ENCODE measurements at places on chromosomes 5 and 9.

- no peak for DNase-seq
These were observed 19.1 kb downstream of the EXOC3 start for GRCh38 chr5:462051-462481.

- no peak for DNase-seq
These were observed 48.4 kb downstream of the SPOCK1 start for GRCh38 chr5:137450759-137451158.

- DNase-seq, result no peak
These were observed 115.5 kb upstream of the DMRT1 start for GRCh38 chr9:726005-726404.

DNA sequence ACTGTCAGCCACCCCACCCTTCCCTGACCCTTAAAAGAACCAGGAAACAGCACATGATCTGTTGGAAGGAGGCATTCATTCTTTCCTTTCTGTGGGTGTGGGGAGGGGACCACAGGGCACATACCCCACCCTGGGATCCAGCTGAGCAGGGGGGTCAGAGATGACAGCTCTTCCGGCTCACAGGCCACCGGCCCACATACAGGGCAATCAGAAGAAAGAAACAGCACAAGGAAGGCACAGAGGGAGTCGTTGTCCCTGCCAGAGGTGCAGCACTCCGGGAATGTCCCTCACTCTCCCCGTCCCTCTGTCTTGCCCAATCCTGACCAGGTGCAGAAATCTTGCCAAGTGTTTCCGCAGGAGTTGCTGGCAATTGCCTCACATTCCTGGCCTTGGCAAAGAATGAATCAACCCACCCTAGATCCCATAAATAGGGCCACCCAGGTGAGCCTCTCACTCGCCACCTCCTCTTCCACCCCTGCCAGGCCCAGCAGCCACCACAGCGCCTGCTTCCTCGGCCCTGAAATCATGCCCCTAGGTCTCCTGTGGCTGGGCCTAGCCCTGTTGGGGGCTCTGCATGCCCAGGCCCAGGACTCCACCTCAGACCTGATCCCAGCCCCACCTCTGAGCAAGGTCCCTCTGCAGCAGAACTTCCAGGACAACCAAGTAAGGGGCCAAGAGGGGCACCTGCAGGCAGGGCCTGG lies at the start of gene LCN2:
TSS of gene LCN2 (plus strand) at position 453 of the 701 bp plus-strand sequence. CDS start at position 526, 73 bp downstream.
- DNase-seq, result no peak

DNA sequence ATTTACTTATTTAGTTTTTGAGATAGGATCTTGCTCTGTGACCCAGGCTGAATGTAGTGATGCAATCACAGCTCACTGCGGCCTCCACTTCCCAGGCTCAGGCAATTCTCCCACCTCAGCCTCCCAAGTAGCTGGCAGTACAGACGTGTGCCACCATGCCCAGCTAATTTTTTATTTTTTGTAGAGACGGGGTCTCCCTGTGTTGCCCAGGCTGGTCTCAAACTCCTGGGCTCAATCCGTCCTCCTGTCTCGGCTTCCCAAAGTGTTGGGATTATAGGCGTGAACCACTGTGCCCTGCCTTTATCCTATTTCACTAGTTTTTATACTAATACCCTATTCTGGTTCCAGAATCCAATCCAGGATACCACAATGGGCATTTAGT lies 6.8 kb downstream of the RPS14 start:
- DNase-seq, result no peak

DNA sequence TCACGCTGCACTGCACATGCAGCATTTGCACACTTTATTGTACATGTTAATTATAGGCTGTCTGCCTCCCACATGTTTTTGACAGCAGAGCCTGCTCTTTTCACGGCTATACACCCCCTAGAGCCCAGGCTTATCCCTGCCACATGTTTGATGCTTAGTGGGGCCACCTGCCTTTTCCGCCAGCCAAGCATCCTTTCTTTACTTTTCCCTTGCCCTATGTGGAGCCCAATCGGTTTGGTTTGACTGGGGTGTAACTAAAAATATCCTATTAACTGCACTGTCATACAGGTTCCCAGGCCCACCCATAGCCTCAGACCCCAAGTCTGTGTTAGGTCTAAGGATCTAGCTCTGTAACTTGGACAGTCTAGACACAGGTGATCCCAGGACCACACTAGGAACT lies 18.9 kb upstream of the S1PR3 start:
- no peak for DNase-seq

- DNase-seq, result no peak
These were observed 7.2 kb downstream of the ANKHD1 start for GRCh38 chr5:140408750-140409241.

DNA sequence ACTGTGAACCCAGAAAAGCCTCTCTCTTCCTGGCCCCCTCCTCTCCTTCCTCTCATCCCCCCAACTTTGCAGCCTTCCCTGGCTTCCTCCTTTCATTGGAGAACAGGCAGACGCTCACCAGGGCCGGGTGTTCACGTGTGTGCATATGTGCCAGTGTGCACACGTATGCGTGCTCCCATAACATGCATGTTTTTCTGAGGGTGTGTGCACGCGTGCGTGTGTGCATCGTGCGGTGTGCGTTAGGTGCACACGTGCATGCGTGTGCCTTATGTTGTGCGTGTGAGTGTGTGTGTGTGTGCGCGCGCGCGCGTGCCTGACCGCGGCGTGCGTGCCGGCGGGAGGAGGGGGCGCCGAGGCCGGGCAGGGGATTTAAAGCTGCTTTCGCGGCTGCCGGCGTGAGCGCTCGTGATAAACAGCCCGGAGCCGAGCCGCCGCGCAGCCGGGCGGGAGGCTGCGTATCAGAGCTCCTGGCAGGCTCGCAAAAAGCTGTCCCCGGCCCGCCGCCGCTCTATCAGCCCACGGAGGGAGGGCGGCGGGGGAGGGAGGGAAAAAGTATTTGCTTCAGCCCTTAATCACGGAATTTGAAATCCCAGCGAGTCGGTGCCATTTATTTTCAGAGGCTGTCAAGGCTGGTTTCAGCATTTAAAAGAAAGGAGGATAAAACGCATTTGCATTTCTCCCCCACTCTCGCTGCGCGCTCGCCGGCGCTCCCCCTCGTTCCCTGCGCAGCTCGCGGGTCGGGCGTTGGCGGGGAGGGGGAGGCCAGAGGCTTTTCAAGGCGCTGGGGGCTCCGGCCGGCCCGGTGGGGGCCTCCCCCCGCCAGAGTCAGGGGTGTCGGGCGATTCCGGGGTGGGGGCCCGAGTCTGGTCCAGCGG lies 183.9 kb downstream of the C9orf50 start:
- no peak for DNase-seq

DNA sequence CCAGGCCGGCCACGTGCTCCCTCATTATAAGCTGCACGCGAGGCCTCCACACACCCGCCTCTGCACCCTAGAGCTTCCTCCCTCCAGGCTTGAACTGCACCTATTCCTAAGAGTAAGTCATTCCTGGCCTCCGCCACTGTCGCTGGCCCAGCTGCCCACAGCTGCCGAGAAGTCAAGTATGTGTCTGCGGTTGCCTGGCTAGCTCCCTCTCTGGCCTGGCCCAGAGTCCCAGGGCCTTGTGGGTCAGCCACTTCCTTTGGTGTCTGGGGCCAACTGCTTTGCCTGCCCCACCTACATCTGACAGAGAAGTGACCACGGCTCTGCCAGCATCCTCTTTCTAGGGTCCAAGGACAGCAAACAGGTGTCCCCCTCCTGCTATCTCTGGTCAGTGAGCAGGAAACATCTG lies 18.3 kb downstream of the ABO start:
- DNase-seq, result no peak

DNA sequence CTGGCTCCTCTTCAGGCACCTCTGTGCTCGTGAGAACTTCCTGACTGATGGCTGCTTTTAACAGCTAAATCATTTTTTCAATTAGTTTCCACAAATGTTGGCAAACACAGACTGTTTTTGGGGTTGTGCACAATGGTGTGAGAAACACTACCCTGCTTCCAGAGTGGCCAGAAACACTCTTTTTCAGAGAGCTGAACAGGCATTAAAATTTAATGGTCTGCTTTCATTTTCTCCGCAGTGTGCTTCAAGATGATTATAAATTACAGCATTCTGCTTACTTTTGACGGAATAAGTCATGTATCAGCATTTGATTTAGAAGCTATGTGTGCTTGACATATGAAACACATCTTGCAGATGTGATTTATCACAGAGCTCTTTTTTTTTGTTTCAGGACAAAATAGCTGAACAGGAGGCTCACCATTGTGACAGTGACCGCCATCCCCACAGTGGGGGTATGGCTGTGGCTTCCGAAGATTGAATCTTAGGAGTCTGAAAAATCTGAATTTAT lies 454.5 kb upstream of the ZNF608 start:
- DNase-seq, result no peak

- DNase-seq, result no peak
These were observed 570.6 kb upstream of the CLINT1 start for GRCh38 chr5:158429564-158429963.

DNA sequence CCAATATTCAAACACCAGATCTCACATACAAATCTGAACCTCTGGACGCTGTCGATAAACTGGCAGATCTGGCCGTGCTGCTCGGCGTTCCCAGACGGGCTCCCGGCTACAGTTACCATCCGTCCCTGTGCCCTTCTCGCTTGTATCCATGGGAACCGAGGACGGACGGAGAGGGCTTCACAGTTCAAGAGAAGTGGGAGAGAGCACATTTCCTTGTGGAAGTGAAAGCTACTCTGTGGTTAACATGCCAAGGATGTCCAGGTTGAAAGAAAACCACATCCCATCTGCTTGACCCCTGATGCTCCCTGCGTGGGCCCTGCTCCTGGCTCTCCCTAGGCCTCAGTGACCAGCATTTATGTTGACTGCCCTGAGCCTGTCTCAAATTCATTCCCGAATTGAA lies 6.3 kb upstream of the DBN1 start:
- DNase-seq, result no peak

GRCh38 chr5:42059291-42059690 lies 134.2 kb downstream of the FBXO4 start:
- no peak for DNase-seq

DNA sequence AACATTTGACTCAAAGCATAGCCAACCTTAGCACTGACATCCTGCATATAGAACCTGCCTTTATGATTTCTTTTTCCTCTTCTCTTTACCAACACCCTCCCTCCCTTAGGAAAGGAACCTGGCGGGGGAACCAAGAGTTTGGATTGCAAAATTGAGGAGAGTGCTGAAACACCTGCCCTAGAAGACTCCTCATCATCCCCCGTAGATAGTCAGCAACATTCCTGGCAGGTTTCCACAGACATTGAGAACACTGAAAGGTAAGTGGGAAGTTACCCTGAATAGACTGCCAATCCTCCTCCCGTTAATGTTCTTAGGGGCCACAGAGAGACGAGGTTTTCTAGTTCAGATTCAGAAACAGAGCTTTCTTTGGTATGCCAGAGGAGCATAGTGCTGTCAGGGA lies 88.8 kb downstream of the RGS7BP start:
- DNase-seq, result no peak

DNA sequence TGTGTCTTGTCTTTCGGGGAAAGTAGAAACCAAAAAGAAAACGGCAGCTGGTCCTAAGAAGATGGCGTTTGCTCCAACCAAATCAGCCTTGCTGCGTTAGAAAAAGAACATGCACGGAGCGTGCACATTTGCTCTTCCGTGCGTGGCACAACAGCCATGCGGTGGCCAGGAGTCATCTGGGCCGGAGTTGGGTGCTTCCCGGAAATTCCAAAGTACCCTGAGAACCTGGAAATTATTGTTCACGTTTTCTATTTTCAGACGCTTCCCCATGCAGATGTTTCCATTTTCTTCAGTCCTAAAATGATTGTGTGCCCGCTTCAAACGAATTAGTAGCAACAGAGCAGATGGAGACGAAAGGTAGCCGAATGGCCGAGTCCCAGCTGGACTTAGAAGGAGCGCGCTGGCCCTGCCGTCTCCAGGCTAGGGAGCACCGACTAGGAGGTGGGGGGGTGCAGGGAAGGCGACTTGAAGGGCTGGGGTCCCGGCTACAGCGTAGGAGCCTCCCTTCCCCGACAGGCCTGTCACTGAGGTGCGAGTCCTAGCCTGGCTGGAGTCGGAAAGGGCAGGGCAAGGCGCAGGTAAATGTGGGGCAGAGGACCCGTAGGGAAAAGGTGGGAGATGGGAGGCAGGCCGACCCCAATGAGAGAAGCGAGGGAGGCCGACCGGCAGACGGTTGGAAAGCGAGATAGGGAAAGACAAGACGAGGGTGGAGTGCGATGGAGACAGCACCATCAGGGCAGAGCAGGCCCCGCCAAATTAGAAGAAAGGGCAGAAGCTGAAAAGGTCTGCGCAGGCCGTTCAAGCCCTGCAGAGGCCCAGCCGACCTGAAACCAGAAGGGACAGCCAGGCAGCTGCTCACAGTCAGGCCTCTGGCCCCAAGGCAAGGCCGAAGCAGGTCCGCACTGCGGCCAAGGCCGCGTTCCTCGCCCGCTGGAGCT lies 1.4 kb downstream of the BARX1 start:
- no peak for DNase-seq

DNA sequence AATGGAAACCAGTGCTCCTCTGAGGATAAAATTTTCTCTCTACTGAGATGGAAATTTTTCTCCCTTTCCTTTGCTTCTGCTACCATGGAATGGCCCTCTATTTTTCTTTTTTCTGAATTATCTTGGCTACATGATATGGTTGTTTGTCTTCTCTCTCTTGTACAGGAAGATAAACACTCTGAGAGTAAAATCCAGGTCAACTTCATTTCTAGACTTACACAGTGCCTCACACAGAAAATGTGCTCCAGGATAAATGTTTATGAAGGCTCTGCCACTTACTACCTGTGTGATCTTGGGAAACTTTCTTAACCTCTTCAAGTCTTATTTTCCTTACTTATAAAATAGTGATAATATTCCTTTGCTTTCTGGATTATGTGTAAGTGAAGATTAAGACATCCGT lies 153.9 kb downstream of the PRELID2 start:
- DNase-seq, result no peak

GRCh38 chr5:172077664-172078425 lies 71.4 kb upstream of the FBXW11 start:
- no peak for DNase-seq

- no peak for DNase-seq
These were observed 665.7 kb downstream of the DNAH5 start for GRCh38 chr5:13278811-13279210.

DNA sequence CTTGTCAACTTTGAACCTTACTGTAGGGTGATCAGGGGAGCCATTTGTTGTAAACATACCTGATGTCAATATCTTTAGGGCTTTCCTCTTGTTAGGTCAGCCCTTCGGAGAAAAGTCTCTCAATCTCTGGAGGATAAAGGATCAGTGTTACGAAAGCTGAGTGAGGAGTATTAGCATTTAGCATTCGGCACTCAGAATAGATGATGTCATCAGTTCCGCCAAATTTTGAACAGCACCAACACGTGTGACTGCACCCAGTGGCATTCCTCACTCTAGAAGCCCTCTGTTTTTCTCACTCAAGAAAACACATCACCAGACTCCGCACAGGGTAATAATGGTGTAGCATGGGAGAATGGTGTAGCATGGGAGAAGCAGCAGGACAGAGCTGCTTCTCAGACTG lies 87.8 kb downstream of the RASEF start:
- no peak for DNase-seq
